ENCODE measurements at places on chromosomes 11 and 22.

GRCh38 chr11:44788536-44789261, 61.9 kb downstream of the TSPAN18 start:
- no peak for DNase-seq

- DNase-seq = no peak
These were observed 227.6 kb upstream of the PITPNB start for GRCh38 chr22:28146401-28147314.

- no peak for DNase-seq
These were observed 17.8 kb downstream of the CD59 start for GRCh38 chr11:33718440-33718839.

DNA sequence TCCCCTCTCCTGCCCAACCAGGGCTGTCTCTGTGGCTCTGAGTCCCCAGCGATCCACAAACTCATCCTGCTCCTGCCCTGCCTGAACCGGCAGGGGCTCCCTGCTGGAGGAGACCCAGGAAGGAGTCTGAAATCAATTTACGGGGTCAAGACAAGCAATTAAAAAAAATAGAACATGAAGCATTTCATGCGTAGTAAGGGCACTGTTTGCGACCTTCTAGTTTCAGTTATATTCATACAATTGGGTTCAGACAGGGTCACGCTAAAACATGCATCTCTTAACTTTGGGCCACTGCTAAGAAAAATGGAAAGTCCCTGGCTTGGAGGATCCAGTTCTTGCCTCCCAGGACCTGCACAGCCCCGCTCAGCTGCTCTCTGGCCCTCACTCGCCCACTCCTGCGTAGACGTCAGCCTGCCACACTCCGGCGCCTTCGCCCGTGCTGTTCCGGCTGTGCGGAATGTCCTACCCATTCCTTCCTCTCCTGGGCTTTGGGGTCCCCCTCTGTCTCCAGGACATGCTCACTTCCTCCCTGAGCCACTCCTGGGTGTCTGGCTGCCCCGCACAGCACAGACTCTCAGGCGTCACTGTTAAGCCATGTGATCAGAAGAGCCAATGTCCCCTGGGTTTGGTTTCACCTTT, 12.8 kb downstream of the NFAM1 start:
- DNase-seq = no peak

DNA sequence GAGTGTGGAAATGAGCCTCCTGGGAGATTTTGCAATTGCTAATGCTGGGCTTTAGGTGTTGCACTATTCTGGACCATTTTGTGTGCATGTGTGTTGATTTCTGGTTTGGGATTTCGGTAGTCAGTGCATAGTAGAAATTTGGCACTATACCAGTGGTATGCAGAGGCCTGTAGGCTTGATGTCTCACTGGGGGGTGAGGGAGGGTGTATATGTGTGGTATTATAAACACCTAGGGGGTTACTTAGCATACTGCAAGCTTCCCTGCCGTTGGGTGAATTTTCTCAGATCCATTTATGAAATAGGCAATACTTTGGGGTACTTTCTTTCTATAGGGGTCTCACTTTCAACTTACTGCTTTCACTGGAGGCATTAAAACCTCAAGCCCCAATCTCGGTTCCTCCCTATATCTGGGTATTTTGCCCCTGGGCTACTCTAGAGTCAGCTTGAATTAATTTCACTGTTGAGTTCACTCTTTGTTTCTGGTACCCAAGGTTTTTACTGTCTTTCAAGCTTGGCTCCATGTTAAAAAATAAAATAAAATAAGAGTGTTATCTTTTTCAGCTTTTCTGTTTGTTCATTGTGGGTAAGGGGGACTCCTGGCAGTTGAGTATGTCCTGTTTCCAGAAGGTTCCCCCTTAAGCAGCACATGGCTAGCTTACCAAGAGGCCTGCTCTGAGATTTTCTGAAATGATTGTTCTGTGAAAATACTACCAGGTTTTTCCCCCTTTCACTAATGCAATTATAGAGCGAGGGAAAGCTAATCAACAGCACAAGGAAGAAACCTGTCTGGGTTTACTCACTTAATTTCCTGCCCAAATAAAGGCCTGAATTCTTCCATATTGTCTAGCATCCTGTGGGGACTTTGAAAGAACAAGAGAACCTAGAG, 45.8 kb downstream of the PPFIBP2 start:
- DNase-seq = no peak

DNA sequence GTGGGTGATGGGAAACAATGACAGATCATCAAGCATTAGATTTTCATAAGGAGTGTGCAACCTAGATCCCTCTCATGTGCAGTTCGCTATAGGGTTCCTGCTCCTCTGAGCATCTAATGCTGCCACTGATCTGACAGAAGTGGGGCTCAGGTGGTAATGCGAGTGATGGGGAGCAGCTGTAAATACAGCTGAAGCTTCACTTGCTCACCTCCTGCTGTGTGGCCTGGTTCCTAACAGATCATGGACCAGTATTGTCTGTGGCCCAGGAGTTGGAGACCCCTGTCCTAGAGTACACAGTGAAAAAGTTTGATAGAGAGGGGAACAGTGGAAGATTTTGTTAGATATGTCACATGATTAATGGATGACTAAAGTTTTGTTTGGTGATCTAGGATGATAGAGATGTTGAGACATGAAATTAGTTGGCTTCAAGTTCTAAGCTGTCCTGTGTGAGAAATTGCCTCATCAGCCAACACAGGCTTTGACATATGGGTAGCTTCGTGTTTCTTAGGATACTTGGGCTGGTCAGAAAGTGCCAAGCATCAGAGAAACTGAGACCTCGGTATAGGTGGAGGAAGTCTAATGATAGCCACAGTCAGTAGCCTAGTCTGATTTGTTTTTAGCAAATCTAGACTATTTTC, 47.4 kb downstream of the ARHGEF12 start:
- no peak for DNase-seq

DNA sequence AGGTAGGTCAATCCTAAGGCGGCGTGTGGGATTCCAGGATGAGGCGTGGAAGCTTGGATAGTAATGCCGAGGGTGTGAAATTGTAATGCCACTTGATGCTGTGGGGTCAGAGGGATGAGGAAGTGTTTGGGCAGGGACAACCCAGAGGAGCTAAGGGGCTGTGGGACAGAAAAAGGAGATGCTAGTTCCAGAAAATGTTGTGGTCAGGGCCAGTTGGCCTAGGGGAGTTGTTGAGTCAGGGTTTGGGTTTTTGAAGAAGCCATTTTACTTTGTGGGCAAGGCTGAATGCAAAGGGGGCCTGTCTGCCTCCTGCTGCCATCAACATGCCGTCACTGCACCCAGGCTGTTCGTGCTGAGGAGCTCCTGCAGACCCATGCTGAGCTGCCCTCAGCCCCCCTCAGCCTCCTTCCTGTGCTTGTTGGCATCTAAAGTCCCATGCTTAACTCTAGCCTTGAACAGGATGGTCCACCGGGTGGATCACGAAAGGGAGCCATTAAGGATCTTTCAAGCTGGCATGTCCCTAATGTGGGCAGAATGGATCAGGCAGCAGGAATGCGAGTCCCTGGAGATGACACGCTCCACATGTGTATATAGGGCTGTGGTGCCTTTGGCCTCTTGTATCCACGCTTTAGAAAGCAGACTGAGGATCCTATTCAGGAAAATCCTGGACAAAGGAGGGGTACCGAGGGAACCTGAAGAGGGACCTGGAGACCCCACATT, 2.1 kb downstream of the C11orf16 start:
- no peak for DNase-seq

DNA sequence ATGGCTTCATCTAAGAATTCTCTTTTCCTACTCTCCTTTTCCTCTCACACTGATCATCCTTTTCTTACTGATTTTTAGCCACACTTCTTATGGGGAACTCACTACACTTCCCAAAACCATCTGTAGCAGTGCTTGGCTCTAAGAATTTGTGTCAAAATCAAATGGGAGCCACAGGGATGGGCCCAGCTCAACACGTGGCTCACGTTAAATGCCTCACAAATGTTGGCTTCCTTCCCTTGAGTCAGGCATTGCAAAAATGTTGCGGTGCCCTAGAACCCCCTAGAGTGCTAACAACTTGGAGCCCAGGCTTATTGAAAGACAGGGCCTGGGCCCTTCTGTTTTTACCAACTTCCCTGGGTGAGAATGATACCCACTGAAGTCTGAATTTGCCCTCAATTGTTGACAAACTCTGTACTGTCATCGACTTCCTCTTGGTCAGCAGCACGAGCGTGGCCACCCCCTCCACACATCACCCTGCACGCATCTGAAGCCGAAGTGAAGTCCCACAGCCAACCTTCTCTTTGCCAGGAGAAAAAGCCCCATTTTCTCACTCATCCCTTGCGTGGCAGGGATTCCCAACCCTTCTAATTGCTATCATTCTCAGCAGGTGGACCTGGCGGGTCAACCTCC, 69.7 kb downstream of the ELFN2 start:
- DNase-seq = no peak

- no peak for DNase-seq
These were observed 15.5 kb upstream of the DEPDC7 start for GRCh38 chr11:33000181-33000580.

DNA sequence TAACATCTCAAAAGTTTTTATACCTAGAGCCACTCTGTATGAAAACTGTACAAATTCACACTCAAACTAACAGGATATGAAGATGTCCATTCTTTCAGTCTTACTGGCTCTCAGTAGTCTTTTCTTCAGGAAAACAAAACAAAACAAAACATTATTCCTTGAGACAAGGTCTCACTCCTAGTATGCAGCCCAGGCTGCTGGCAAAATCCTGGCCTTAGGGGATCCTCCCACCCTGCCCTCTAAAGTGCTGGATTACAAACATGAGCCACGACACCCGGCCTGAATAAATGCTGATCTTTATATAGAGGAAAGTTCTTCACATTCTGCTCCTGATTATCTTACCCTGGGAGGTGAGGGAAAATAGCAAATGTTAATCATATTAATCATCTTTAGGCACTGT, 5.1 kb downstream of the APOL2 start:
- DNase-seq = no peak

GRCh38 chr11:134116210-134116609, 47.3 kb downstream of the JAM3 start:
- DNase-seq = no peak

- no peak for DNase-seq
These were observed 3.7 kb upstream of the FLRT1 start for GRCh38 chr11:64032050-64032449.

DNA sequence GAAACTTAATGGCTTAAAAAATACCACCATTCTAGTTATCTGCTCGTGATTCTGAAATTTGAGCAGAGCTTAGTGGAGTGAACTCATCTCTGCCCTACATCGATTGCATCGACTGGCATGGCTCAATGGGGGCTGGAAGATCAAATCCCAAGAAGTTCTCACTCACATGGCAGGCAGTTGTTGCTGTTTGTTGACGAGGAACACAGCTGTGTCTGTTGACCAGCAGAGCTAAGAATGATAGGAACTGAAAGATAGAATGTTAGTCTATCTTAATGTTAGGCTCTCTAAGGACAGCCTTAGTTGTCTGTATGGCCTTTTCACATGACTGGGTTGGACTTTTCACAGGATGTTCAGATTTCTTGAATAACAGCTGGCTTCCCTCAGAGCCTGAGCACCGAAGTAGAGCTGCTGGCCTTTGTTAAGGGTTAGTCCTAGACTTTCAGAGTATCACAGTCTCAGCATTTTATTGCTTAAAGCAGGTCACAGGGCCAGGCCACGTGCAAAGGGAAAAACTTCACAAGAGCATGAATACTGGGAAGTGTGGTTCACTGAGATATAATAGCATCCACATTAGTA, 31.6 kb upstream of the IZUMO1R start:
- no peak for DNase-seq

GRCh38 chr11:100438376-100438775, 248.7 kb upstream of the ARHGAP42 start:
- DNase-seq = no peak

DNA sequence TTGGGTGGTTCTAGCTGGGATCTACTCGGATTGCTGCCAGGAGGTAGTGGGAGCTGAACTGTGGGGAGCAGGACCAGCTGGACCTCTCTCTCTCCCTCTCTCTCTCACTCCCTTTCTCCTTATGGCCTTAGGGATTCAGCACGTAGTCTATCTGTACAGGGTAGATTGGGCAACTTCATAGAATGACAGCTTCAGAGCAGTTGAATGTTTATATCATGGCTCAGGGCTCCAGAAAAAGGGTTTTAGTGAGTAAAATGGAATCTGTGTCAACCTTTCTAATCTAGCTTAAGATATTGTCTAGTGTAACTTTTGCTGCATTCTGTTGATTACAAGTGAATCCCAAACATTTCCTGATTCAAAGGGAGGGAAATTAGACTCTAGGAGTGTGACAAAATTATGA, 127.7 kb upstream of the PDGFD start:
- DNase-seq = no peak

DNA sequence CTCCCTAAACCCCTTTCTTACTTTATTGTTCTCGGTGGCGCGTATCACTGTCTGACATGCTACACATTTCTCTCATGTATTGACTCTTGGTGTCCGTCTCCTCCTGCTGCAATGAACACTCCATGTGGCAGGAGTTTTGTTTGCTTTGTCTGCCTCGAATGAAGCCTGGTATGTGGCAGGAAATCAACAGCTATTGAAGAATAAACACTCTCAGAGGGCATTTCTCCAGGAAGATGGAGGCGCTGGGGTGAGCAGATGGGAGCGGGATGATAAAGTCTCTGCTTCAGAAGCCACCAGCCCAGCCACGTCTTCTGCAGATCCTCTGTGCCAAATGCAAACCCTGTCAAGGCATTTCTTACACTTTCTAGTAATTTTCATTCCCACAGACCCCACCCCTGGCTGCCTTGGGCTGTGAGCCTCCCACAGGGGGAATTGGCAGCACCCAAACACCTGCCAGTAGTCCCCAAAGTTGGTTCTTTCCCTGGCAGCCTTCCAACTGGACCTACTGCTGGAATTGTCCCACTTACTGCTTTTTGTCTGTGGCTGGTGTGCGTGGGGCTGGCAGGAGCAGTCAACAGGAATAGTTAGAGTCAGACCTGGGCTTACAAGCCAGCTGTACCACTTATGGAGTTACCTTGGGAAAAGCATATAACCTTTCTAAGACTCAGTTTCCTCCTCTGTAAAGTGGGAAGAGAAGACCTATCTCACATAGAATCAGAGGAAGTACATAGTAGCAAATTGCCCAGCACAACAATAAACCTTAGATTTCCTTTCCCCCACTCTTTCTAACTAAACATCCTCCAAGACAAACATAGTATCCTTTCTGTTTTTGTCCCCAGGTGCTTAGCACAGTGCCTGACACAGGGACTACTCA, 13.3 kb upstream of the IL10RA start:
- no peak for DNase-seq

All from H54 (cell line).